ENCODE measurements at places on chromosomes 6 and 20.
A peak's percentile ranks its signal among the peaks of the same experiment; 100 is the strongest.

- DNase-seq, result no peak
These were observed 1.4 kb upstream of the ZNF217 start for GRCh38 chr20:53595018-53595378.

GRCh38 chr6:52596371-52597028 lies 19.6 kb upstream of the TRAM2 start:
- peak; percentile 90 for DNase-seq

DNA sequence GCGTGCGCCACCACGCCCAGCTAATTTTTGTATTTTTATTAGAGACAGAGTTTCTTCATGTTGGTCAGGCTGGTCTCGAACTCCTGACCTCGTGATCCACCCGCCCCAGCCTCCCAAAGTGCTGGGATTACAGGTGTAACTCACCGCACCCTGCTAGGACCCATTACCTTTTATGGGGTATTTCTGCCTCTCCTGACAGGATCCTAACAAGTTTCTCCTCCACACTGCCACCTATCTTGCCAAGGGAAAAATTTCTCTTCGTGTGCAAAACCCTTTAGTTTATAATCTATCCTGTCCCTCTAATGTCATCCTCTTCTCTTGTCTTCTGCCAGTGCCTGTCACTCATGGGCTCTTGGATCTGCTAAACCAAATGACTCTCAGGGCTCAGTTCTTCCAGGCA lies 1.9 kb downstream of the STMND1 start:
- no peak for DNase-seq

GRCh38 chr6:81145506-81145905 lies 607.0 kb downstream of the TENT5A start:
- DNase-seq, result peak; percentile 12

DNA sequence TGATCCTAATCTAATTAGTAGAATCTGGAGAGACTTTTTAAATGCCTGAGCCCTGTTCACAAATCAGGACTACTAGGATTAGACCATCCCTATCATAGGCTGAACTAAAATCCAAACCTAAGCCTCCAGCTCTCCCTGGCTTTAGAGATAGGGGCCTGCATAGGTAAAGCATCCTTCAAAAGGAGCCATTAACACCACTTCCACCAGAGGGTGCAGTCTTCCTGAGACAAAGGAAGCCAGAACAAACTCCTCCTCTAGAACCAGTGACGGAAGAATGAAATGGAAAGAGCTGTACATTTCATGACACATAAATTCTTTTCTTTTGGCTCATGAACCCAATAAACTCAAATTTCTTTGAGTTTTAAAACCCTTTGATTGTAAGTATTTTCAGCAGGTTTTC lies 291.2 kb upstream of the ADGRB3 start:
- DNase-seq, result peak; percentile 35

DNA sequence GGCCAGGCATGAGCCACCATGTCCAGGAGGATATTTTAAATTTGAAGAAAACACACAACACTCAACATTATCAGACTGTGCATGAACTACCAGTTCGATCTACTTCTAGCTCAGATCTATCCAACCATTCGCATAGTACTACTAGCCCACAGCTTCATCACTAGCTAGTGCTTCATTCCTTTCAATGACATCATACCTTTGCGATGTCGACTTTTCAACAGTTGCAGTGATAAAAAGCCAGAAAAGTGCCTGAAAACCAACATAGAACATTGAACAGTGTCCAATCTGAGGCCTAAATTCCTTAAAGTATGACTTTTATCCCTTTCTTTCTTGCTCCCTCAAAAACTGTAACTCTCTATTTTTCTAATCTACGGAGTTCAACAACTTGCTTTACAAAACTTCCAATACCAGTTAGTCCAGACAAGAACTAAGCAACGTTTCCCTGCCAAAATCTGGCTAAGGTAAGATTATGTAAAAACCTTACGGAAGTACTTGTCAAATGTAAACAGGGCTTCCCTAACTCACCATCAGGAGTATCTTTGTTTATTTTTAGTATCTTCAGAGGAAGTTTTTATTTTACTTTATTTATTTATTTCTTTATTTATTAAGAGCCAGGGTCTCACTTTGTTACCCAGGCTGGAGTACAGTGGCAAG lies 434.0 kb upstream of the JARID2 start:
- DNase-seq, result peak; percentile 81

- DNase-seq, result no peak
These were observed 241.5 kb upstream of the PLN start for GRCh38 chr6:118306392-118307238.

GRCh38 chr6:105507811-105508210 lies 104.9 kb upstream of the PREP start:
- no peak for DNase-seq

DNA sequence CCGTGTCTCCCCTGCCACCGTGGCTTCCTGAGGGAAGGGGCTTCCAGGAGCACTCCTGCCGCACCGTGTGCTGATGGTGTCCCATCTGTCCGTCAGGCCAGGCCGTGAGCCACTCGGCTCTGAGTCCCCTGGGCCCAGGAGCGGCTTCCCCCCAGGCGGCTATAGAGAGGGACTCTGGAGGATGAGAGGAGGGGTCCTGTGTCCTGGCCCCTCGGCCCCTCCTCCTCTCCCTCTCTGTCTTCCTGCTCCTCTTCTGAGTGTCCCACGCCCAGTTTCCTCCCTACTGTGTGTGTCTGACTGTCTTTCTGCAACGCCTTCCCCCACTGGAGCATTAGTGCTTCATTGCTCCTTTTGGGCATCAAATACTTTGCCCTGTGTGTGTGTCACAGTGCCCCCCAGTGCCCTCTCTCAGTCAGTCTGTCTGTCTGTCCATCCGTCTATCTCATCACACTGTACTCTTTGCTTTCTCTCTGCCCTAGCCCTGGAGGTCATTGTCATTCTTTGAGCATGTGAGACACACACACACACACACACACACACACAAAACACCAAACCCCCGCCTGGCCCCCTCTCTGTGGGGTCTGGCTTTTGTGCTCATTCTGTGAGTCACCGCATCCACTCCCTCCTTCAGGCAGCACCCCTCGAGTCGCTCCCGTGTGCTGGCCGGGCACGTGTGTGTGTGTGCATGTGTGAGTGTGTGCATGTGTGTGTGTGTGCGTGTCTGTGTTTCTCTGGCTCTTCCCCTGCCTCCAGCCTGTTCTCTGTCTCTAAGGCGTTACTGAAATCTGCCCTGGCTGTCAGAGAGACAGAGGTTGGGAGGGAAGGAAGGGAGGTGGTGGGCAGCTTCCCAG lies 71.9 kb downstream of the SRC start:
- peak; percentile 25 for DNase-seq

GRCh38 chr6:141996823-141997222 lies 135.9 kb upstream of the GJE1 start:
- DNase-seq, result no peak

DNA sequence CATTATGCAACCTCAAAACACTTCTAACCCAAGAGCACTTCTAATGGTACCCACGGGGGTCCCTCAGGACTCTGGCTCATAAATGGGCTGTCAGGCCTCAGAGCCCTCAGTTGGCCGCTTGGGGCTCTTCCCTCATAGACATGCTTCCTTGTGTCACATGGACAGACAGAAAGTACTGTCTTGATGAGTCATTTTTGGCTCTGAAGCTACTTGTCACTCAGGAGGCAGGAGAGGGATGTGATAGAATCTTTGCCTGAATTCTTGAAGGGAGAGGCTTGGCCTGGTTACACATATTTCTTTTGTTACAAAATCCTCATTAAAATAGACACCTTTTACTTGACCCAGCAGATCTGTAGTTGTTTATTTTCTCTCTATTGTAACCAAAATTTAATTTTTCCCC lies 15.1 kb upstream of the EDN1 start:
- DNase-seq, result peak; percentile 14

GRCh38 chr20:23205611-23206041 lies 119.5 kb upstream of the CD93 start:
- DNase-seq, result peak; percentile 36

DNA sequence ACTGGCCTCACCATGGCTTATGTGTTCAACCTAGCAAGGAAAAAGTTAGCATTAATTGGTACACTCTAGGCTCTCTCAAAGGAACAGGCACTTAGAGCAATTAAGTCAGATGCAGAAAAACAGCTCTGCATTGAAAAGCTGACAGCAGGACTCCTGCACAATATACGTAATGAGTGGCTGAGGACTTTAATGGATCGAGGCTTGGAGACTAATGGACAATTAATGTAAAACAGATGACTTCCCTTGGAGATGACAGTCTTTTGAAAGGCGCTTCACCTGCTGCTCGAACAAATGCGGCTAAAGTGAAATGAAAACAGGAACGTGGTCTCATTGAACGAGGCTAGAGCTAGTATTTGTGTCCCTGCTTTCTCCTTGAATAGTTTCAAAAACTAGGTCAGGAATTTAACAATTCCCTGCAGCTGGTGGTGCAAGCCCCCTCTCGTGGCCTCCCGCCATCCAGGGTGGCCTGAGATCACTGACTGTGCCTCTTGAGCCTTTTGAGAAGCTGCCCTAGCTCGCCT lies 137.1 kb downstream of the ELOVL4 start:
- DNase-seq, result peak; percentile 5

DNA sequence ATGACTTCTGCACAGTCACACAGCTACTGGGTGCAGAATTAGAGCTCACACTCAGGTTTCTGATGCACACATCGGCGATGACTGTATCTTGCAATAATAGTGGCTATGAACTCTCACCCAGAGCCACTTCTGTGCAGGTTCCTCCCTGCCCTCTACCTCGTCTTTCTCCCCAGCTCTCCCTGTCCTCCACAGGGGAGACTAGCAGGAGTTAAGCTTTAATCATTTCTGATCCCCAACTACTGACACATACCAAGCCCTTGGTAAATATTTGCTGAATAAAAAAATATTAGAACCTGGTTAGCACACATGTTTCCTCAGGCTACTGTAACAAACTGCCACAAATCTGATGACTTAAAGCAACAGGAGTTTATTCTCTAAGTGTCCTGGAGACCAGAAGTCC lies 222.7 kb upstream of the FOXA2 start:
- no peak for DNase-seq

GRCh38 chr6:123855506-123855905 lies 51.8 kb downstream of the NKAIN2 start:
- DNase-seq, result no peak

DNA sequence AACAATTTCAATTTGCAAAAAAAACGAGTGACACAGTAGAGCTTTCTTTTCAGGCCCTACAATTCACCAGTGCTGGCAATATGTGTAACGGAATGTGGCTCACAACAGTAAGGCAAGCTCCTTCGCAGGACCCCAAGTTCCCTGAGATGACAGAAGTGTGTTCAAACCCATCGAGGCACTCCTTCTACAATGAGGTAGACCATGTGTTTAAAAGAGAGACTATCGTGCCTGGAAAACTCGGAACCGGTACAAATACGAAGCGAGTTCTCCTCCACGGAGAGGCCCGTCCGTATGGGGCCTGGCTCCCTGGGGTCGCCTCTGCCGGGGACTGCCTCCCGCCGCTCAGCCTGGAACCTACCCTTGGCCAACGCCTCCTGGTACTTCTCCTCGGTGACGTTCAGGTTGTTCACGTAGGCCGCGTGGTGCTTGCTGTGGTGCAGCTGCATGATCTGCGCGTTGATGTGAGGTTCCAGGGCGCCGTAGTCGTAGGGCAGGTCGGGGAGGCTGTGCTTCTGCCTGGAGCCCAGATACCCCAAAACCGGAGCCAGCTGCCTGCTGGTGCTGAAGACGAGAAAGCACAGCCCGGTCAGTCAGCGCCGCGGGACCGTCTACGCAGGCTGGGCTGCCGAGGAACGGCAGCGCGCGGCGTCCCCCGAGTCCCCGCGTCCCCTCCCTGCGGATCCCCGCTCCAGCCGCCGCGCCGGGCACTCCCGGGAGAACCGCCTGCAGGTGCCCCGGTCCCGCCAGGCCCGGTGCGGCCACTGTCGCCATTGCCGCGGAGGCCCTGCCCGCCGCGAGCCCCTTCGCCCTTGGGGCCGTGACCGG lies 526 bp downstream of the SOD2 start:
- DNase-seq, result no peak

DNA sequence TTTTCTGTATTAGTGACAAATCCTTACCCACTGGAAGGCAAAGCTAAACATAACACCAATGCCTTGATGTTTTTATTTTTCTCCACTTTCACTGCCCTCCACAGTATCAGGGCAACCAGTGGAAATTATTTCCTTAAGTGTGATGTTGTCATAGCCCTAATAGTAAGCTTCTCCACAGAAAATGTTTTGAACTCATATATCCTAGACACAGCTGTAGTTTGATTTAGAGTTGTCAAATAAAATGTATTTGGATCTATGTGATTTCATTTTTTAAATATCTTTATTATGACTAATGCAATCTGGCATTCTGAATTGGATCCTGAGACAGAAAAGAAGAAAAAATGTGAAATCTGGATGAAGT lies 70.9 kb upstream of the UFL1 start:
- no peak for DNase-seq

DNA sequence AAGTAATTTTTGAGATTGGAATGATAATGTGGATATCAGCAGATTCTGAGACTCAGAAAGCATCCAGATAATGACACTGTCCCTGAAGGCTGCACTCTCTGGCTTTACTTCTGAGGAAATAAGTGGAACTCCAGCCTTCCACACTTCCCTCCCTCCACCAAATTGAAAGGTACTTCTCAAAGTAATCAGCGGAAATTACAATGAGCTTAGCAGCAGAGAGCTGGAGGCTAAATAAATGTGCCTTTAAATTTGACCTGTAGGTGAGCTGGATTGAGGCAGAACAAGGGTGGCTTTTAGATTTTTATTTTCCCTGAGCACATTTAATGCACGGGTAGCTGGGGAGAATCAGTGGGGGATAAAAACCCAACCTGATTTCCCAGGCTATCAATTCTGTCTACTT lies 39.3 kb upstream of the RNF144B start:
- no peak for DNase-seq

DNA sequence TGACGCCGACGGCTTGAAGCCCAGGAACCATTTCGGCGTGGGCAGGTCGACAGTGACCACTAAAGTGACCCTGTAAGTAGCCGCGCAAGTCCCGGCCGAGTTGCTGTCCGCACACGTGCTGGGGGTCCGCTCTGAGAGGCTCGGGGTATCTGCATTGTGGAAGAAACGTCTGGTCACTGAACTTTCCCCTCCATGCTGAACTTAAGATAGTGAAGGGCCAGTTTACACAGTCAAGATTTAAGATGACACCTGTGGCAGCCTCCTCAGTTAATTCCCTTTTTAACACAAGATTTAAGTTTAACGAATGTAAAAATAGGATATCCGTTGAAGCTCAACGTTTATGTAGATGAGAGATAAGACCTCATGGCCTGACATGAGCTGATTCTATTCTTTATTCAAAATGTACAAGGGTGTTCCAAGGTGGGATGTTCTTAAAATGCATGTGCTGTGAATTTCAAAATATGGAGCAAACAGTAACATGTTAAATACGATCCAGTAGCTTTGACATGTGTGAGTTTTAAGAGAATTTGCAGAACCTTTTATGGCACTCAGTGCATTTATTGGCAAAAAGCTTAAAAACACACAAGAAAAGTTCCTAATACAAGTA lies 116.2 kb downstream of the RTN4IP1 start:
- peak; percentile 31 for DNase-seq
